GM18507 (cell line): ENCODE measurements at places on chromosomes 2 and 18.

DNA sequence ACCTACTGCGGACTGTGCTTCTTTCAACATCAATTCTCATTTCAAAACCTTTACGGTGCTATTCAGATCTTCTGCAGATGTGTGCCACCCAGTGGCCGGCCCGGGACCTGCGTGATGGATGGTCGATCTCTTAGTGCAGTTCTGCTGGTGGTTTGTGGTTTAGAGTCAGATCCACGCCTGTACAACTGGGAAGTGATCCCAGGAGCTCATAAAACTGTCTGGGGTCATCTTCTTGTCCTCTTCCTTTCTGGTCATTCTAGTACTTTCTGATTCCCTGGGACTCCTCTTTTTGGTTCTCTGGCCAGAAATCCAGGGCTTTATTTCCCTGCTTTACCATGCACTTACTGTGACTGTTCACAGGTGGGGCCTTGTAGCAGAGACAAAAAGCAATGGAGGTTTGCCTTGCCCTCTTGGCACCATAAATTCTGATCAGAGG lies 15.8 kb upstream of the SELENOI start:
- DNase-seq = peak; percentile 60

DNA sequence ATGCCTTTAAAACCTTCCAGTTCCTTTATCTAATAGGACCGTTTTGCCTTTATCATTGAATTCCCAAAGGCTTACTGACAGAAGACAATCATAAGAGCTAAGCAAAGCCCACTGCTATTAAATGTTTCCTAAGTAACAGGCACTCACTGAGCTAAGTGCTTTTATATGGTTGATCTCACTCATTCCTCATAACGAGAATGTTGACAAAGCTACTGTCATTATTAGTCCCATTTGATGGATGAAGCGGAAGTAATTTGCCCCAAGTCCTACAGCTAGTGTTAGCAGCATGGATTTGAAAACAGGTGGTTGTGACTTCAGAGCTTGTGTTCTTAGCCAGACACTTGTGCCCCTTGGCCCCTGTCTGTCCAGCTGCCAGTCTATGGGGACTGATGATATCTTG lies 134.8 kb upstream of the SERPINE2 start:
- no peak for DNase-seq

- no peak for DNase-seq
Measured at GRCh38 chr2:207887500-207887899, 117.8 kb upstream of the FZD5 start.

DNA sequence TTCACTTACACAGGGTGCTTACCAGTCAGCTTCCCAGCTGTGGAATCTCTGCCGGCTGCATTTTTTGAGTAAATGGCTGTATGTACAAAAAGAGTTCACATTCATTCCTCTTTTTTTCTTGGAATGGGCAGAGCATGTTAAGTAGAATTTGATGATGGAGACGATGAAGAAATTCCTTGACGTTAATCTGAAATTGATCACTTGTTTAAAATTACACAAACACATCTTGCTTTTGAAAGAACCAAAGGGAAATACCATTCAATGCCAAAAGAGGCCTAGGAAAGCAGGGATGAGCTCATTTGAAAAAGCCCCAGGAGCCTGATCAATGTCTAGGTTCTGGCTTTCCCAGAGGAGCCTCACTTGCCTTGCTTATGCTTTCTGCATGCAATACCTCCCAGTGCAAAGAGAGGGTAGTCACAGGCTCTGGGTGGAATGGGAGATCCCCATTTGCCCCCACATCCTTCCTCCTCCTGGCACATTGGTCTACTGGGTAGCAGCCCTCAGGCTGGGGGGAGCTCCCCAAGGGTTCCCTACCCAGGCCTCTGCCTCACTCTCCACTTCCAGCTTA lies 12.3 kb upstream of the SMAD7 start:
- DNase-seq = no peak

DNA sequence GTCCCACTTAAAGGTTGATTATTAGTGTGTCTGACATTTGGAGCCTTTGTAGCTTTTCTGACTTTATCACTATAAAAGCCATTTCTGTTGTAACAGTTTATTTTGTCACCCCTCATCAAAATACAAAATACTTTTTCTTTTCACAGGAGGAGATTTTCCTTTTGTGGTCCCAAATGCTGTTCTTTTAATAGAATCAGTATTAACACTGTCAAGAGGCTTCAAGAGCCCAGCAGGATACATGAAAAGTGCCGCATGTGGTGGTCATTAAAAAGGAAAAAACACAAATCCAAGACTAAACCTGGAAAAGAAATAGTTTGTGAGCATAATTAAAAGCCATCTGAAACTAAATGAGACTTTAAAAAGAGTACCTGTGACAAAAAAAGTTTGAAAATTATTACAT lies 515.7 kb downstream of the DCDC2C start:
- no peak for DNase-seq

DNA sequence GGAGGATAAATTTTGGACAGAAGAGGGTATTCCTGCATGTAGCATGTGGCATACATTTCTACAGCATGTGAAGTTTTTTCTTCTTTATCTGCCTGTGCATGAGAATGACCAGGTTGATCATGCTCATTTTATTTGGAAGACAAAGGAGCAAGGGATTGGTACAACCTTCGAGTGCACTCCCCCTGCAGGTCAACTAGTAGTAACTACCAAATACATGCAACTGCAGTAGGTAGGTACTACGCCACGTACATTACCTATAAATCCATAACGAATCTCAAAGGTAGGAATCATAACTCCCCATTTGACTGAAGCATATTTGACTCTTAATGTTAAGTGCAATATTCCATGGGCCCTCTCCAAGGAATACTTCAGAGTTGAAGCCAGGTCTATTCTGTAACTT lies 763.9 kb downstream of the TSN start:
- DNase-seq = no peak

DNA sequence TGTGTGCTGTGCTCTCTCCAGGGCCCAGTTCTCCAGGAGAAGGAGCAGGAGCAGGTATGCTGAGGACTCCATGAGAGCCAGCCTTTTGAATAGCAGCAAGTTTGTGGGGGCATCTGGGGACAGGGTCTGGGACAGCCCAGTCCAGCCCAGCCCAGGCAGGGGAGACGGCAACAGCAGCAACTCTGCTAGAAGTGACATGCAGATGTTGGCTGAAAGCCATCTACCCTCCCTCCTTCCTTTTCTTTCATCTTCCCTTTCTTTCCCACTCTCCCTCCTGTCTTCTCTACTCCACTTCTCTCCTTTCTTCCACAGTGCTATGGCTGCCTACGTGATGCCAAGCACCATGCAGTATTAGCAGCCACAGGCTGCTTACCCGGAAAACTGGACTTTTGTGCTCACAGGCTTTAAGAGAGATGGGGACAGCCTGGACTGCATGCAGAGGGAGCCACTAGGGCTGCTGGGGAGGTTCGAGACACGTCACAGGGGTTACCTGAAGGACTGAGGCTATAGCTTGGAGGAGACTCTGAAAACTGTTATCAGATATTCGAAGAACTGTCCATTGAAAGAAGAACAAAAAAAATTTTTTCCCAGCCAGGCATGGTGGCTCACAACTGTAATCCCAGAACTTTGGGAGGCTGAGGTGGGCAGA lies 23.8 kb upstream of the YWHAQ start:
- no peak for DNase-seq

DNA sequence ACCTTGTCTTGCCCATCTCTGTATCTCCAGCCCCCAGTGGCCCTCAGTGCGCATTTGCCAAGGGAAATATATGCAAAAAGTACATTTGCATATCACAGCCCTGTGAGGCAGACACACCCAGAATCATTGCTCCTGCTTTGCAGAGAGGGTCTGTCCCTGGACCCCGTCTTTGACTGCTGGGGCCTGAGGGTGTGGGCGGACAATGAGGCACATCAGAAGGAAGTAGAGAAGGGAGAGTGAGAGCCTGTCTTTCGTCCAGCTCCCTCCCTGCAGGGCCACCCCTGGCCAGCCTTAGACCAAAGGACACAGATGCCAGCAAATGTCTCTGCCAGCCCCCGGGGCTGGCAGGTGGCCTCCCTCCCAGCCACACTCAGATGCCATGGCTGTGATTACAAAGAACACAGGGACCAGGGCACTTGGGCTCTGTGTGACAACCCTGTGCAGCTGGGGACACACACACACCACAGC lies 516.2 kb upstream of the MYT1L start:
- DNase-seq = no peak

- DNase-seq = no peak
Measured at GRCh38 chr2:181165199-181165868, 184.9 kb downstream of the UBE2E3 start.

DNA sequence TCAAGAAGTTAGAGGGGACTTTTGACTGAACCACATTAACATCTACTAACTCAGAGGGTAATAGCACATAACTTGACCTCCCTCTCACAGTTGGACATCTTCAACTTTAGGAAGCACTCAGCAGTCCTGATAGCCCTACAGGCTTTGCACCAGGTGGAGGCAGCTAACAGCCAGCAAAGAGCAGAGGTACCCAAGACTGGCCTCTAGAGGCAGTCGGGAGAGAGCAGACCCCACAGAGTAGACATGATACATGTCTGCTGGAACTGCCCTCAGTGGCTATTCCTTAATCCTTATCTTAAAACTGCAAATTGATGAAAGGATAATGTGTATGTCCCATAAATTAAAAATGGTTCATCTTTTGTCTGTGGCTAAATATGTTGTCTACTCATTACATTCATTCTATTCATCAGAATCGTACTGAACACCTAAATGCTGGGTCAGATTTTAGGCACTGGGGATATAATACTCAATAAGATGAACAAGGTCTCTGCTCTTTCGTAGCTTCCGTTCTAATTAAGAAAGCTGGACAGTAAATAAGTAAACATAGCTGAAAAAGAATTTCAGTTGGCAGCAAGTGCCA lies 49.8 kb downstream of the CAB39 start:
- DNase-seq = no peak

DNA sequence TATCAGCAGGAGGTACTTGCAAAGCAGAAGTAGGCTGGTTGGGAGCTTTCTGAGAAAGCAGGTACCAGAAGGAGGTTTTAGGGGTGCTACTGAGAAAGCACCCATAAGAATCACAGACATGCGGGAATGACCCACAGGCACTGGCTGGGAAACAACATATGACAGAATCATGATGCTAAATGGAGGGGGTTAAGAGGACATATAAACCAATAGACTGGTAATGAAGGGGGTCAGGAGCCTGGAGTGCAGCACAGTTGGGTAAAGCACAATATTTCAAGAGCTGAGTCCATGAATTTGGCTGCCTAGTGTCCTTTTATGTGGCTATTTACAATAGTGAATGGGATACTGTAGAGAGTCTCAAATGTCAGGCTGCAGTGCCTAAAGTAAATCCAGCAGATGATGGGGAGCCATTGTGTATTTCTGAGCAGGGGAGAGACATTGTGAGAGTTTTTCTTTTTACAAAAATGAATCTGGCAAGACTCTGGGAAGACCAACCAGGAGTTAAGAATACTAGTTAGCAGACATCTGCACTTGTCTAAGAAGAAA lies 27.6 kb upstream of the GMCL1 start:
- DNase-seq = no peak

DNA sequence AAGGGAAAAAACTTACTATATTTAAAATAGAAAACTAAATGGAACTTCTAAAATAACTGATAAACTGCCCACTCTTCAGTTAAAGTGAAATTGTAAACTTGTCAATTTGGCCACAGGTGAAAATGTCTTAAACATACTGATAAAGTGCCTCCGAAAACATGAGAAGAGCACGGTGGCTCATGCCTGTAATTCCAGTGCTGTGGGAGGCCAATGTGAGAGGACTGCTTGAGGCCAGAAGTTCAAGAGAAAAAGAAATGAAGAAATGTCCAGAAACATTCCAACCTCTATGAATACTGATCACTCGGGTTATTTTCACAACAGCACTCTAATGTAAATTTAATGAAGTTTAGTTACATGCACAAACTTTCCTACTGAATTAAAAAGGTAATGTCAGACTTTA lies 63.4 kb upstream of the DNER start:
- no peak for DNase-seq

DNA sequence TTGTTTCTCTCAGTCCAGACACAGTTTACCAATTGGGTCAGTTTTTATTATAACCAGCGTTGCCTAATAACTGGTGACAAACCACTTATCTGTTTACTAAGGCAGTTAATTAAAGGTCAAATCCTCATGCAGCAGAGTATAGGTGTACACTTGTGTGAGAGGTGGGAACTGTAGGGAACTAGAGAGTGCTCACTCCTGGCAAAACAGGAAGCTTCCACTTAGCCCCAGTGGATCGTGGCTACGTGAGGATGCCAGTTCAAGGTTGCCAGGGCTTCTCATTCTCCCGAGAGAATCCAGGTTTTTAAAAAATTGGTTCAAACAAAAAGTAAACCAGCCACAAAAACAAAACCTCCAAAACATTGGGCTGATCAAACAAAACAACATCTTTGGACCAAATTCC lies 8.1 kb downstream of the CYBRD1 start:
- no peak for DNase-seq

GRCh38 chr2:235669269-235669831 lies 175.5 kb downstream of the AGAP1 start:
- no peak for DNase-seq
